Stimulated activated CD8-positive, alpha-beta memory T cell treated with anti-CD3 and anti-CD28 coated beads, Interleukin-7, amount 100 ng/mL, for 1 hour (primary cell): ENCODE measurements at places on chromosomes 3 and 15.

GRCh38 chr3:151394611-151395010 lies 10.1 kb upstream of the P2RY12 start:
- no peak for DNase-seq

GRCh38 chr3:67617518-67617917 lies 36.9 kb downstream of the SUCLG2 start:
- DNase-seq: no peak

DNA sequence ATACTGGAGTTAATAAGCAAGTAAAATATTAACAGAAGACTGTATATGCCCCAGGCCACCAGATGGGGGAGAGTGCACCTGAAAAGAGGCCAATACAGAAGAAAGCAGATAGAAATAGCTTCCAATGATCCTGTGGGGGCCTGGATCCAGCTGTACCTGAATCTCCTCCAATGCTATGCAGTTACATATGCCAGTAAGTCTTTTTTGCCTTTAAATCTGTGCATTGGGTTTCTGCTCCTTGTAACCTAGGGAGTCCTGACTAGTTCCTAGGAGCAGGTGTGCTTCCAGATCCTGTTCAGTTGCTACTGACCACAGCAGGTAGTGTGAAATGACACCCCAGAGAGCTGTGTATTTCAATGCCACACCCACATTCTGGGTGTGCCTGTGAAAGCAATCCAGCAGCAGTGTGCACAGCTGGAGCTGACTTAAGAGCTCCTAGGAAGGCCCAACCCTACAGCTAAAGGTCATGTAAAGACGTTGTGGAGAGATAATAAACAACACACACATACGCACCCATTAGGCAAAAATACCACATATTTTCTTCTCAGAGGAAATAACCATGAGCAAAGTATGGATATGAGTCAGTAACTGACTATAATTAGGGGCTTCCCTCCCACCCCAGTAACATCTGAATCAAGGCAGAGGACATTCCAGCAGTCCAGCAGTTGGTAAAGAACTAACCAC lies 62.2 kb upstream of the AKAP13 start:
- DNase-seq: no peak

GRCh38 chr3:146050691-146051090 lies 110.3 kb downstream of the PLOD2 start:
- DNase-seq: no peak

DNA sequence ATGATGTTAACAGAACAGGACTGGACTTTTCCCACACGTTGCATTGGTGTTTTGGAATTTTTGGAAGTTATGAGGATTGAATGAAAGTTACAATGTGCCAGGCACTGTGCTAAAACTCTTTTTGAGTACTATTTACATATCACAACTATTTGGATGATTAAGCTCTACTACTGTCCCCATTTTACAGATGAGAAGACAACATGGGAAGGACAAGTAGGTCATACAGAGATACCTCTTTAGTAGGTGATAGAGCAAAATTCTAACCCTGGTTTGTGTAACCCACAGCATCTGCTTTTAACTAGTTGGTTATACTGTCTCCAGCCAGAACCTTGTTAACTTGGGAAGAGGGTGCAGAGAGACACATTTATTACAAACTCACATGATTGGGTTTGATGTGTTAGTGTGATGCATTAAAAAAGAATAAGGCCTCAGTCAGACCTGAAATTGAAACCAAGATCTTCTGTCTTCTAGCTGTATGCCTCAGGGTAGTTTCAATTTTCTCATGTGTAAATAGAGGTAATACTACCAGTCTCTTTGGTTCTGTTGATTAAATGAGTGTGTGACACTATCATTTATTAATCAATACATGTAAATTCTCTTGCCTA lies 1.4 kb downstream of the NDUFB4 start:
- DNase-seq: no peak
